Caco-2 (cell line): ENCODE measurements at places on chromosomes 7 and 10. TPM values are rescaled to one million over a fixed set of nuclear protein-coding genes. Genes with fewer than 3 reads are reported as not detected.

The NET1 gene
- 149 and 175 TPM in 2 replicates for total RNA-seq

The CCL24 gene
- total RNA-seq: not detected in 2 replicates

The HGF gene
- total RNA-seq: not detected in 2 replicates

The ACSM6 gene
- not detected in 2 replicates for total RNA-seq

The ZNF3 gene
- 37.8 and 41.1 TPM in 2 replicates for total RNA-seq

GRCh38 chr10:30883116-30883515 is 148.5 kb downstream of the ZNF438 start:
- no peak for DNase-seq

- no peak for DNase-seq
These were observed 75.7 kb downstream of the C10orf105 start for GRCh38 chr10:71643904-71644303.
